ENCODE measurements at places on chromosomes 16 and 17.

DNA sequence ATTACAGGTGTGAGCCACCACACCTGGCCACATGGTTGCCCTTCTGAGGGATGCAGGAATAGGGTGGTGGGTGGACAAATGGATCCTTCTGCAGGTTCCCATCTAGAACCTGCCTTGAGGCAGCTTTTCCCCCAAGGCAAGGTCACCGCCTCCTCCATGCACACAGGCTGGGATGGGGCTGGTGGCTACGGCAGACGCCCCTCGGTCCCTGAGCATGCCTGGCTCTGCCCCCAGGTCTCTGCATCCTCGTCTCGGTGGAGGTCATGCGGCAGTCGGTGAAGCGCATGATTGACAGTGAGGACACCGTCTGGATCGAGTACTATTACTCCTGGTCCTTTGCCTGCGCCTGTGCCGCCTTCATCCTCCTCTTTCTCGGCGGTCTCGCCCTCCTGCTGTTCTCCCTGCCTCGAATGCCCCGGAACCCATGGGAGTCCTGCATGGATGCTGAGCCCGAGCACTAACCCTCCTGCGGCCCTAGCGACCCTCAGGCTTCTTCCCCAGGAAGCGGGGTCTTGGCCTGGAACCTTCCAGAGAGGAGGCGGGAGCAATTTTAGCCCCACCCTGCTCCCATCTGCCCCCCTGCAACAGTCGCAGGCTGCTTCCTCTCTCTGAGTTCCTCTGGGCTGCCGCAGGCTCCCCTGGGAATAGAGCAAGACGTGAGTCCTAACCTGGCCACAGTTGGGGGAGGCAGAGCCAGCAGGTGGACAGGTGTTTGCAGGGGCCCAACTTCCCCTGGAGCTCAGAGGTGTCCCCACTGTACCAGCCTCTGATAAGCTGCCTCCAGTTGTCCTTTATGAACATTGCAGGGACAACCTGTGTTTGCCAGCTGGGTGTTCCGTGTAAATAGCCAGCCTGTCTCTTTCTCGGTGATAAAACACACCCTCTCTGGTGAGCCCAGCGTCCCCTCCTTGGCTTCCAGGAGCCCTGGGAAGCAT is 11.7 kb downstream of the CACNG1 start:
- DNase-seq, result no peak

GRCh38 chr16:23836404-23837311 is 875 bp downstream of the PRKCB start:
- DNase-seq, result no peak

GRCh38 chr16:8355675-8356074 is 234.6 kb downstream of the TMEM114 start:
- DNase-seq, result no peak

- no peak for DNase-seq
These were observed 5.1 kb downstream of the SNAI3 start for GRCh38 chr16:88681084-88681680.

DNA sequence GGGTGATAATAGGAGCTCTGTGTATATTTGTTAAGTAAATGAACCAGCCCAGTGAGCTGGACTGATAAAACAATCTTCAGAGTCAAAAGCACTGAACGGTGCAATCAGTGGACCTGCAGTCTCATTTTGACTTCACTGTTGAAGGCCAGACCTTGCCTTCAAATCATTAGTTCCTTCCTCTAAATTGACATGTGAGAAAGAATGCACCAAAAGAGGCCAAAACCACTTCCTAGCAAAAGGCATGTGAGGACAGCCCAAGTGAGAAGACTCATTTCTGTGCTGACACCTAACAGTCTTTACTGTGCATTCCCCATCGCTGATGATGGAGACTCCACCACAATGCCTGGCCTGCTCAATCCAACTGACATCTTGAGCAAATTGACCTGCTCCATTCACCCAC is 10.6 kb downstream of the GTF3C1 start:
- no peak for DNase-seq

DNA sequence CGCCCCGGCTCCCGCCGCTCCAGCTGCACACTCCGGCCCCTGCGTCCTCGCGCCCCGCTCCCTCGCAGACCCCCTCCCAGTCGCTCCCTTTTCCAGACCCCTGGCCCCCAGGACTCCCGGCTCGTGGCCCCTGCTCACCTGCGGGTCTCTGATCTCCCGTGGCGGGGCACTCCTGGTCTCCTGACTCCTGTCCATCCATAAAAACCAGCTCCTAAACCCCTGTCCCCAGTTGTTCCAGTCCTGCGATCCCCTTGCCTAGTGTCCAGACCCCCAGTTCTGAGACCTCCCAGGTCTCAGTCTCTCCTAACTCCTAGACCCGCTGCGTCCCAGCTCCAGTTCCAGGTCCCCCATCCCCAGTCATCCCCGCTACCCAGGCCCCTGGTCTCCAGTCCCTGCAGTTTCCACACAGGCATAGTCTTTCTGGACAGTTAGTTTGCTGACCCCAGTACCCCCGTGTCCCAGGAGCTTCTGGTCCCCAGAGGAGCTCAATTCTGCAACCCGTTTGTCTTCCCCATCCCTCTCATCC is 379 bp downstream of the SNX29 start:
- no peak for DNase-seq

DNA sequence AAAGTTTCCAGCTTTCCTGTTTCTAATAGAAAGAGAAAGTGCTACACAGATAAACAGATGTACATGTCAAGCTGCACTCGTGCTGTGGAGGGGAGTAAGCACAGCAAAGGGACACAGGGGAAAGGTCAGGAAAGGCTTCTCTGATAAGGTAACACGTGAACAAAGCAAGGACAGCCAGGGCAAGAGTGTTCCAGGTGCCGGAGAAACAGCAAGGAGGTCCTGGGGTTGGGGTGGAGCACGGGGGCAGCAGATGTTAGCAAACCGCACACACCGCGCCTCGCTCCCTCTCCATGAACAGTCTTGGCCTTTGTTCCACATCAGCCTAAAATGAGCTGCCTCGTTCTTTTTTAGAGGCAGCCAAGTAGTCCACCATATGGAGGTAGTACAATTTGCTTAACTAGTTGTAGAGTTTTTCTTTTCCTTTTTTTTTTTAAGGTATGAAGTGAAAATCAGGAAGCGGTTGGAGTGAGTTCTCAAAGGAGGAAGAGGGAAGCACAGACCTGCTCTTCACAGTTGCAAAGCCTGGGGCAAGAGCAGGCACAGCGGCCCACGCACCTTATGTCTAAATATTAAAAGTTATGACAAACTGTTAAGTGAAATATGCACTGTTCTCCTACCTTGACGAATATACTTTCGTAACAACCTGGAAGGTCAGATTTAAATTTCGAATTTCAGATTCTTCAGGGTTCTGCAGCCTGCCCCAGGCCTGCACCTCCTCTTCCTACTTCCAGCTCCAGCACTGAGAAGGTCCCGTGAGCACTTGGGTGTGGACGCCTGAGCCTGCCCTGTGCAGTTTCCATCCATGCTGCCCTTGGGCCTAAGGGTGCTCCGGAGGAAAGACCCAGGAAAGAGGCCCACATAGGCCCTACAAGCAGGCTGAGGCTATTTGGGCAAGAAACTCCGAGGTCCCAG is 41.5 kb upstream of the RPH3AL start:
- DNase-seq, result no peak

DNA sequence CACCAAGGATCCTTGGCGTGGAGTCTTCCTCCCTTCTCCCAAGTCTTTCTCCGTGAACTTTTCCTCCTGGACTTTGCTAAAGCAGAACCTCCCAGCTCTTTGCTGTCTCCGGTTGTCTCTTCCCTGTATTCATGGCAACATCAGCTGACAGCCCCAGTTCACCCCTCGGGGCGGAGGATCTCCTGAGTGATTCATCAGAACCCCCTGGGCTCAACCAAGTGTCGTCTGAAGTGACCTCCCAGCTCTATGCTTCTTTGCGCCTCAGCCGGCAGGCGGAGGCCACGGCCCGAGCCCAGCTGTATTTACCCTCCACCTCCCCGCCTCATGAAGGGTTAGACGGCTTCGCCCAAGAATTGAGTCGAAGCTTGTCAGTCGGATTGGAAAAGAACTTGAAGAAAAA is 943 bp downstream of the CNTROB start:
- no peak for DNase-seq

- DNase-seq, result no peak
These were observed 67.0 kb downstream of the IQCK start for GRCh38 chr16:19785081-19785480.

DNA sequence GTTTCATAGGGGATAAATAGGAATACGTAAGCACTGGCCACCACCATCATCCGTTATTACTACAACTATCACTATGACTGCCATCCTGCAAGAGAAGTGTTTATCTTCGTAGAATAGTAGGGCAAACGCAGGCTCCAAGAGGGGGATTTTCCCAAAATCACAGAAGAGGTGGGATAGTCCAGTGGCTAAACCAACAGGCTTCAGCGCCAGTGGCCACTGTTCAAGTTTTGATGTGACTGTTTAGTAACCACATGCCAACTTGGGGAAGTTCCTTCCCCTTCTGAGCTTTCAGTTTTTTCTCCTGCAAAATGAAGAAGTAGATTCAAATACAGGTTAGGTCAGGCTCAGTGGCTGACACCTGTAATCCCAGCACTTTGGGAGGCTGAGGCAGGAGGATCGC is 60.7 kb upstream of the GRIN2A start:
- DNase-seq, result no peak

- DNase-seq, result peak; percentile 75
These were observed 172.8 kb upstream of the ZNF267 start for GRCh38 chr16:31700530-31701388.
